OCI-M1 (cell line): ENCODE measurements at places on chromosomes 11 and 22.

DNA sequence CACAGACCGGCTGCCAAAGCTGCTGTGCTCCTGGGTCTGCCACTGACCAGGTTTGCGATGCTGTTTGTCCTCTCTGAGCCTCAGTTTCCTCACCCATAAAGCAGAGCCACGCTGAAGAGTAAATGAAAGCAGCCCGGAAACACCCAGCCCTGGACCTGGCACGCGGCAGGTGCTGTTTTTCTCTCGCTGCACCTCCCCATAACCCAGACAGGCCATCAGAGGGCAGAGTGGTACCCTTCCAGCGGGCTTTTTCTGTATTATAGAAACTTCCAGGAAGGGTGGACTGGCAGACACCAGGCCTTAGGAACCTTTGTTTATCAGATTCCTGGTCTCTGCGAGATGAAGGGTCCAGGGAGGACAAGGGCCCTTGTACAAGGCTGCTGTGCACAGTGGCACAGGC, 17.9 kb upstream of the FGF19 start:
- no peak for DNase-seq

DNA sequence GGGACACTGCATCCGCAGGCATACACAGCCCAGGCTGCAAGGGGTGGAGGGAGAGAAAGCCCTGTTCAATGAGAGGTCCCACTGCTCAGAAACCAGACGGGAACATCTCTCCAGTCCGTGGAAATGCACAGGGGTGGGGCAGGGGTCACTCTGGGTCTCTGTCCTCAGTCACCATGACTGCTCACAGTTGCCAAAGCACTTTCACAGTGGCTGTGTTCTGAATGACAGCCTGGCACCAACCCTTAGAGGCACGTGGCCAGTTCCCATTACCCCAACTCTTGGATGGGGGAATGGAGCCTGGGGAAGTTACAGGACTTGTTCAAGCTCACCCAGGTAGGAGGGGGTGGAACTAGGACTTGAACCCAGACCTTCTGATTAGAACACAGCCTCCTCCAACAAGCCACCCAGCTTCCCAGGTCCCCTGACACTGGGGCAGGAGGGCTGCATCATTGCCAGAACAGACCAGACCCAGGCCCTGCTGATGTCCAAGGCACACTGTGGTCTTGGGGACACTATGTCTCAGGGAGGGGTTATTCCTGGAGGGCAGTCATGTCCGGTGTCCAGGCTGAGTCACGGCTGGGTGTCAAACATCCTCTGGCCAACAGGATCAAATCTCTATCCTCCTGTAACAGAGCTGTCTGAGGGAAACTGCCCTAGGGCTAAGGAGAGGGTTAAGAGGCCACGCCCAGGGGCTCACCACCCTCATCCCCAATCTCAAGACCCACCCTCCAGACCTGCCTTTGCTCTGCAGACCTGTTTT, 8.2 kb downstream of the ZNF70 start:
- no peak for DNase-seq

DNA sequence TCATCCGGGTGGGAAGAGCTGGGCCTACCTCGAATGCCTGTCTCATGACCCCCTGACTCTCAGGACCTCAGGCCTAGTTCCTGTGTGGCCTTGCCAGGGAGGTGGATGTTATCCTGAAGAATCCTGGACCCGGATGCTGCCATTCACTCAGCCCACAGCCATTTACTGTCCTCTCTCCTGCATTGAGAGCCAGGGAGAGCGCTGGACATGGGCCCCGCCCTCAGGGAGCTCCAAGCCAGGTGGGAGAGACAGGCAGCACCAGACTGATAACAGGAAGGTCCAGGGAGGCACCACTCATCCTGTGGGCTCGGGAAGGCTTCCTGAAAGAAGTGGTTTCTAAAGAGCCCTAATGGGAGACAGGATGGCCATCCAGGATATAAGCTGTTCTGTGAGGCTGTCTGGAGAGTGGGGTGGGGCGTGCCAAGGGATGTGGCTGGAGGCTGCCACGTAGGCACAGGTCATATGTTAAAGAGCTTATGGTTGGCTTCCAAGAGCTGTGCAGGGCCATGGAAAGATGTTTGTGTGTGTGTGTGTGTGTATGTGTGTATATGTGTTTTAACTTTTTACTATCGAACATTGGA, 8.6 kb downstream of the SERPINH1 start:
- no peak for DNase-seq

- peak; percentile 91 for DNase-seq
These were observed 7.0 kb downstream of the FXYD2 start for GRCh38 chr11:117817368-117818040.

DNA sequence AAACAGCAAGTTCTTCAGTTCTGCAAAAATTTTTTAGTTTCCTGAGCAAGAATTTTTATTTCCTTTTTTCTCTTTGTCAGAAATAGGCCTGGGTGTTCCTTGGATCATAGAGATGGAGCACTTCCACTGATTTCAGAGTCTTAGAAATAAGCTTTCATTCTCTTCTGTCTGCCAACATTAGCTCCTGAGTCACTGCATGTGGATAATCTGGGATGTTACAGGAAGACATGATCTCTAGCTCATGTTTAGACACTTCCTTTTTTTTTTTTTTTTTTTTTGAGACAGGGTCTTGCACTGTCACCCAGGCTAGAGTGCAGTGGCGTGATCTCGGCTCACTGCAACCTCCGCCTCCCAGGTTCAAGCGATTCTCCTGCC, 13.2 kb upstream of the TMEM218 start:
- DNase-seq = no peak

GRCh38 chr11:8336356-8337129, 72.9 kb upstream of the LMO1 start:
- DNase-seq = no peak

GRCh38 chr11:45459491-45459890, 173.3 kb upstream of the SYT13 start:
- no peak for DNase-seq

GRCh38 chr11:119641983-119642745, 86.8 kb downstream of the NECTIN1 start:
- DNase-seq = peak; percentile 63

DNA sequence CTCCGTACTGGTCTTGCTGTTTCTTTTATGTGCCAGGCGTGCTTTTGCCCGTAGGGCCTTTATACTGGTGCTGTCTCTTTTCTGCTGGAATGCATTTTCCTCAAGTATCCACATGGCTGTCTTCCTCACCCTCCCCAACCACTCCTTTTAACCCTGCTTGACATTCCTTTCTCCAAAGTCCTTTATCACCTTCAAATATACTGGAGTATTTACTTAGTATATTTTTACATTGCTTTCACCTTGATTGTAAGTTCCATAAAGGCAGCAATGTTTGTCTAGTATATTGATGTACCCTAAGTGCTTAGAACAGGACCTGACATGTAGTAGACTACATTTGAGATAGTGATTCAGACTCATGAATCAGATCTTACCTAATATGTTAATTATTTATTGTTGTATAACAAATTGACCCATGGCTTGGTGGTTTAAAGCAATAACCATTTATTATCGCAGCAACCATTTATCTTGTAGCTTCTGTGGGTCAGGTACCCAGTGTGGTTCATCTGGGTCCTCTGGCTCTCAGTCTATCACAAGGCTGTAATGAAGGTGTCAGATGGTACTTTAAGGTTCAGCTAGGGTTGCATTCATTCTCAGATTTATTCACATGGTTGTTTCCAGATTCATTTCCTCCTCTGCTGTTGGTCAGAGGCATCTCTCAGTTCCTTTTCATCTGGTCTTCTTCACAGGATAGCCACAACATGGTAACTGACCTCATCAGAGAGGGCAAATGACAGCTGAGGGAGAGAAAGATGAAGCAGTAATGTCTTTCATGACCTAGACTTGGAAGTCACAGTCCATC, 34.2 kb downstream of the DDX10 start:
- no peak for DNase-seq

GRCh38 chr11:76033699-76034098, 172.6 kb downstream of the WNT11 start:
- no peak for DNase-seq

- DNase-seq = no peak
These were observed 571.5 kb downstream of the CNTN5 start for GRCh38 chr11:99592266-99592665.

DNA sequence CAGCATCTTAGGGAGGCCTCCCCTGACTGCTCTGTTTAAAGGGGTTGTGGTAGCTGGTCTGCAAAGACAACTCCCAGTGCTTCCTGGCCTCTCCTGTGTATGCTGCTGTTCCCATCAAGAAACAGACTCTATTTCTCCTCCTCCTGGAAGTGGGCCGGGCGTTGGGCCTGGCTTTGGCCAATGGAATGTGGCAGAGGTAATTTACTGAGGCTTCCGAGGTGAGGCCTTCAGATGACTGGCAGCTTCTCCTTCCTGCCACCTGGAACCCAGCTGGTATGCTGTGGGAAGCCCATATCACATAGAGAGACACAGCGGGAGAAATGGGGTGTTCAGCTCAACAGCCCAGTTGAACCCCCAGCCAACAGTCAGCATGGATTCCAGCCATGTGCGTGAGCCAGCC, 25.1 kb upstream of the EIF3D start:
- no peak for DNase-seq

DNA sequence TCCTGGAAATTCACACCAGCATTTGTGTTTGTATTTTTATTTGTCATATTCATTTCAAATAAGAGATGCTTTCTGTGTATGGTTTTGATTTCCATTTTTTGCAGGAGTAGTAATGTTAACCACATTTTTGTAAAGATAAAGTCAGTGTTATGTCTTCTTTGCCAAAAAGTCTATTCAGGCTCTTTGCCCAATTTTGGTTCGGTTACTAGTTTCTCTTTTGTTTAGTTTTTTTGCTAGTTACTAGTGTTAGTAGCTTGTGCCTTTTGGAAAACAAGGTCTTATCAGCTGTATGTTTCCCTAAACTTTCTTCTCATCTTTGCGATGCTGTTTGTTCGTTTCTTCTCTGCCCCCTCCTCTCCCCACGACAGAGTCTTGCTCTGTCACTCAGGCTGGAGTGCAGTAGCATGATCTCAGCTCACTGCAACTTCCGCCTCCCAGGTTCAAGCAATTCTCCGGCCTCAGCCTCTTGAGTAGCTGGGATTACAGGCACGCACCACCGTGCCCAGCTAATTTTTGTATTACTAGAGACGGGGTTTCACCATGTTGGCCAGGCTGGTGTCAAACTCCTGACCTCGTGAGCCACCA, 112.3 kb upstream of the GRK3 start:
- DNase-seq = peak; percentile 59

DNA sequence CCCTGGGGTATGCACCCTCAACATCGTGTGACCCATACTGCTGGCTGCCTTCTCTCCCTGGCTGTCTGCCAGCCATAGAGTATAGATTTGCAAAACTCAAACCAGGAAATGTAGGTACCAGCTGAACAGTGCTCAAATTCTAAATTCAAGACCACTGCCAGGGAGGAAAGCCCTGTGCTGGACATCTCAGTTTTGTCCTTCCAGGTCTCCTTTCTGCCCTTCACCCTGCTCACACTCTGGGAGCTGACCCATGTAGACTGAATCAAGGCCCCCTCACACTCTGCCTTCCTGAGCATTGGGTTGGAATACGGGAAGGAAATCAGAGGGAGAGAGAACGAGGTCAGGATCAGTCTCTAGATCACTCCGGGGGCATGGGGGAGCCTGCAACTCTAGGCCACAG, 12.4 kb upstream of the DRD2 start:
- no peak for DNase-seq

- no peak for DNase-seq
These were observed 6.2 kb downstream of the B3GAT1 start for GRCh38 chr11:134405841-134406240.

DNA sequence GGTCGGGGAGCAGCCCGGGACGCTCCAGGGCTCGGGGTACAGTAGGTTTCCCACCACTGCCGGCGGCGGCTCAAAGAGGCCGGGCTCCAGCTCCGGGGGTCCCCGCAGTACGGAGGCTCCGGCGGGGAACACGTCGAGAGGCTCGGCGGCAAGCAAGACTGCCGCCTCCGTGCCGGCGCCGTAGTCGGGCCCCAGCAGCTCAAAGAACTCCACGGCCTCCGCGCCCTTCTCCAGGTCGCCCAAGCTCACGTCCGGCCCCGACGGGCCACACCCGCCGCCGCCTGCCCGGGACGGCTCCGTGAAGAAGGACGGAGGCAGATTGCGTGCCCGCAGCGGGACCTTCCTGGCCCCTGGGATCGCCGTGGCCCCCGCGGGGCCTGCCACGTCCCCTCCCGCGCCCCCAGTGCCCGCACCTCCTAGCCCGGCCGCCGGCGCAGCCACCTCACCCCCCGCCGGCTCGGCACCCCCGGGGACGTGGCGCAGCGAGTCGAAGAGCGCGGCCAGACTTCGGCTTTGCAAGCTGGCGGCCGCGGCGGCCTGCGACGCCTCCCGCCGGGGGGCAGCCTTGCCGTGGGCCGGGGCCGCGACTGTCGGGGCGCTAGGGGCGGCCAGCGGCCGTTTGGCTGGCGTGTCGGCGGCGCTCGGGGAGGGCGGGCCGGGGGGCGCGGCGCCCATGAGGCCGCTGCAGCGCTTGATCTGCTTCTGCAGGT, 775 bp downstream of the FAM181B start:
- no peak for DNase-seq

GRCh38 chr11:75267171-75267970, 26.8 kb downstream of the TPBGL start:
- no peak for DNase-seq

DNA sequence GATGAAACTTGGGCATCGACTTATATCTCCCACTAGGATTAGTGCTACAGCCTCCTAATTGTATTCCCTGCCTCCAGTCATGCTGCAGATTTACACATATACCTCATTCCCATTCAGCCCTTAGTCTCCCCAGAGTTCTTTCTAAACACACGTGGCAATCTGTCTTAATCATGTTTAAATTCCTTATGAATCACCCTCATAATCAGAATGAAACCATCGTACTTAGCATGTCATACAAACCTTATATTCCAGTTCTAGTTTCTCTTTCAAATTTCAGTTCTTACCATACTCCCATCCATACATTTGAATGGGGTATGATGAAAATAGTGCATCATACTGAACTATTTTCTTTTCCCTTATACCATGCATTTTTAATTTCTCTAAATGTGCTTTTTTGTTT, 6.0 kb upstream of the OR10A2 start:
- peak; percentile 27 for DNase-seq

GRCh38 chr11:84947970-84948580, 679.1 kb downstream of the DLG2 start:
- peak; percentile 83 for DNase-seq

GRCh38 chr11:122778148-122778547, 60.2 kb upstream of the CRTAM start:
- DNase-seq = no peak
